Brain pericyte (primary cell): ENCODE measurements at places on chromosomes 7 and 10.

DNA sequence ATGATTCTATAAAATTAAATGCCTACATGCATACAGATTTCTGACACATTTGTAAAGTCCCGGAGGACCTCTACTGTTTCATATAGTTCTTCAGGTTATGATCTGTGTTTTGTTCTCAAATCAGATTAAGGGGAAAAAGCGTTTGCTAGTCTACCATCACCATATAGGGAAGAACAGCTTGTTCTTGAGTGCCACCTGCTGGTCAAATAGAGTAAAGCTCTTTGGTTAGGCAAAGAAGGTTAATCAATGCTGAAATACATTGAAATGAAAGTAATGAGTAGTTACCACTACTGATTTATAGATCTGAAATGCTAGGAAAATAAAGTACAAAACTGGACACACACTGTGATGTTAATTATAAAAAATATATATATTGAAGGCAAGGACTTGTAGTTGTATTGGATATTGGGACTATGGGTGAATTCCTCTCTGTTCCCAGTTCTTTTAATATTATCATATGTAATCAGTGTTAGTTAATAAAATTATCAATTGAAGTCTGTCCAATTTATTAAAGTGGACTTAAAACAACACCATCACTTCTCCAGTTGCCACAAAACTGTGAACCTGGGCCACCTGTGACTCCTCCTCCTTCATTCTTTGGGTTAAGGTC lies 72.6 kb upstream of the PDLIM1 start:
- no peak for DNase-seq

DNA sequence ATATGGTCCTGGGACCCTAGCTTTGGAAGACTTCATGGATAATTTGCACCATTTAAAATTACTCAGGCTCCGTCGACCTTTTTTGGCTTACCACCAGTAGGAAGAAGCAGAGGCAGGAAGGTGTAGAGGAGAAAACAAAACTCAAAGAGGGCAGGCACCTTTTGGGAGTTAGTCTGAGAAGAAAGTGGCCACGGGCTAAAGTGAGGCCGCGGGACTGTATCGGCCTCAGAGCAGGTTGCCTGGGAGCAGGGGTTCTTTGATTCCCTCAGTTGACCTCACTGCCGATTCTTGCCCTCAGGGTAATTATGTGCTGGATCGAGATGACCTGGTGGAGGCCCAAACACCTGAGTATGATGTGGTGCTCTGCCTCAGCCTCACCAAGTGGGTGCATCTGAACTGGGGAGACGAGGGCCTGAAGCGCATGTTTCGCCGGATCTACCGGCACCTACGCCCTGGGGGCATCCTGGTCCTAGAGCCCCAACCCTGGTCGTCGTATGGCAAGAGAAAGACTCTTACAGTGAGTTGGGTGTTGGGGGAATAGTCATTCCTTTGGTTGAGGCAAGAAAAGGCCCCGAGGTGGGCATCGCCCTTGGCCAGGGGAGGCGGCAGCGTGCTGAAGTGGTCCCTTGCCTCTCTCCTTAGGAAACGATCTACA lies 3.1 kb downstream of the MEPCE start:
- DNase-seq: no peak

DNA sequence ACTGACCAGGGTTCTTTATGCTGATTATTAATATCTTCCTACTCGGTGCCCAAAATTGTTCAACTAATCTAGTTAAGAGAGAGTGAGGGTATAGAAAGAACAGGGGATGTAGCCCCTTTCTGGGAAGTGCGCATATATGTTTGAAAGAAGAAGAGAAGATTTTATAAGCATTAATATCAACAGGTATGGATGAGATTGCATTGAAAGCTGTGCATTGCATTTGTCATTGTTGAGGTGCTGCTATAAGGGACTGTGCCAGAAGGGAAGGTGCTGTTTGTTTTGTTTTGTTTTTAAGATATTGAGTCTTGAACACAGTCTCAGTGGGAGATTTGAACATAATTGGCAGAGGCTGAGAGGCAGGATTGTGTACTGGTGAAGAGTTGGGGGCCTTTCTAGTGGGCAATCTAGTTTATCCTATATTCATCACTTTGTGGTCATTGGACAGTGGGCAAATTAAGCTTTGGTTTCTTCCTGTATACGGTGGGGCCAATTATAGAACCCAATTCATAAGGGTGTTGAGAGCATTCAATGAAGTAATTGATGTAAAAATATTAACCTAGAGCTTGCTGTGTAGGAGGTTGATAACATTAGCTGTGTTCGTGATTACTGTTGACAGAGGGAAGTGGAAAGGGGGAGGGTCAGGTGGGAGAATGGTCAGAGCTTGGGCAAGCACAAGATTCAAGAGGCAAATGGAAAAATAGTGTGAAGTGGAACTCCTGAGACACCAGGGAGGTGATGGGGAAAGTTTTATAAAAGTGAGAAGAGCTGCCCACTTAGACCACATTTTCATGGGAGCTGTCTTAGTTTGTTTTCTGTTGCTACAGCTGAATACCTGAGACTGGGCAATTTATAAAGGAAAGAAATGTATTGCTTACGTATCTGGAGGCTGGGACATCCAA lies 19.9 kb upstream of the PCGF5 start:
- no peak for DNase-seq

DNA sequence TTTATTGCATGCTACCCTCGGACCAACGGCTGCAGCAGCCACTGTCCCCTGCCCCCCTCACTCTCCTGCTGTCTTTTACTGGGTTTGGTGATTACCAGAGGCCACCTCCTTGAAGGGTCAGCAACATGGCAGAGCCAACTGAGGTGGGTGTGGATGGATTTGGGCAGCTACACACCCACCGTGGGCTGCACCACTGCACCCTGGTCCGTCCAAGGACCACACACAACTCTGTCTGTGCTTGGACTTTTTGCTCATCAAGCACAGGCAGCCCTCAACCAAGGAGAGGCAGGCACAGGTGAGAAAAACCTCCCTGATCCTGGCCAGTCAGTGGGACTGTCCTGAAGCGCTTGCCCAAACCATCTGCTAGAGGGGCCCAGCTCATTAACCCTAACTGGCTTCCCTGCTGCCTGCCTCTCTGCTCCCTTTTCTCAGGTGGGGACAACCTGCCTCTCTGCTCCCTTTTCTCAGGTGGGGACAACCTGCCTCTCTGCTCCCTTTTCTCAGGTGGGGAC lies 239.5 kb upstream of the PITRM1 start:
- no peak for DNase-seq

GRCh38 chr10:118290471-118290995 lies 51.6 kb downstream of the FAM204A start:
- DNase-seq: no peak

GRCh38 chr7:157482025-157482424 lies 145.2 kb downstream of the DNAJB6 start:
- DNase-seq: no peak

DNA sequence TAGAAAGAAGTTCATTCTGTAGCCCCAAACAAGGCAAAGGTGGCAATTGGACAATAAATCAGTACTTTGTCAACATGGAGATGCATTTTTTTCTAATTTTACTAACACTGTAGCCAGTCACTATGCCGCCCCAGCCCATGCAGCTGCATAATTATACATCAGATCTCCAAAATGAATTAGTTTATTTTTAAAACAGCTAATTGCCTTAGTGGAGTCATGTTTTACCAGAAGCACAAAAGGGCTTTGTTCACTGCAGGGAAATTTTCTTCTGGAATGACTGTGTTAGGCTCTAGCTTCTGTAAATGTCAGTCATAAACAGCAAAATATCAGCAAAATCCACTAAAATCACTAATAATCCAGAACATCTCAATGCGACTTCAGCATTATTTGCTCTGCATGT lies 20.1 kb upstream of the HDAC9 start:
- DNase-seq: no peak

- DNase-seq: no peak
Measured at GRCh38 chr7:35498416-35498815, 196.5 kb downstream of the HERPUD2 start.

DNA sequence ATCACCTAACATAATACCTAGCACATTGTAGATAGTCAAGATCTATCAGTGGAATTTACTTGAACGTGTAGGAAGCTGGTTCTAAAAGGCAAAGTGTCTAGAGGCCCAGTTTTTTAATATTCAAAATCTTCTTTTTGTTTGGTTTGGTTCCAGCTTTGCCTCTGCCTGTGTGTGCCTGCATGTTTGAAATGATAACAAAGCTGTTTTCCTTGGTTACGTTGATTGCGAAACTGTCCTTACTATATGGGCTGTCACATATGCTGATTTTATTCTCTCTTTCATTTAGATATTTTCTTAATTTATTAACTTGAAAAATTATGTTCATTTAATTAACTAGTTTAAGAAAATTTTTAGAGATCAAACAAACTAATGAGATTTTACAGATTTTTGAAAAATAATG lies 237.3 kb downstream of the SEMA3A start:
- no peak for DNase-seq

DNA sequence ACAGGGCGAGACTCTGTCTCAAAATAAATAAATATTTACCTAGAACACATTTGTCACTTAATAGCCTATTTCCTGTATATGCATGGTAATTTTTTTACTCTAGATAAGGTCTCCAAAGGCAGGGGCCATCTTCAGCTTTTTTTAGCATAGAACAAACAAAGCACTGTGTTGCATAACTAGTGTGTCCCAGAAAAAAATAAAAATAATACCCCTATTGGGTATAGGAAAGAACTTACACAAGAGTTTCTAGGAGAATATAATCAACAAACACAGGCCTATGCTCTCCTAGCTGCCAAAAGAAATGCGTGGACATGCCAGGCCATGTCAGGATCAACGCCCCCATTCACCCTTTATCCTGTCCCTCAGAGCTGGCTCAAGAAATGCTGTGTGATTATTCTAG lies 103.6 kb downstream of the PARD3 start:
- DNase-seq: no peak

GRCh38 chr10:23442936-23443335 lies 4.1 kb downstream of the OTUD1 start:
- DNase-seq: no peak

GRCh38 chr10:94459385-94459784 lies 57.0 kb downstream of the TBC1D12 start:
- no peak for DNase-seq

- no peak for DNase-seq
Measured at GRCh38 chr7:51308696-51309095, 7.9 kb downstream of the COBL start.

DNA sequence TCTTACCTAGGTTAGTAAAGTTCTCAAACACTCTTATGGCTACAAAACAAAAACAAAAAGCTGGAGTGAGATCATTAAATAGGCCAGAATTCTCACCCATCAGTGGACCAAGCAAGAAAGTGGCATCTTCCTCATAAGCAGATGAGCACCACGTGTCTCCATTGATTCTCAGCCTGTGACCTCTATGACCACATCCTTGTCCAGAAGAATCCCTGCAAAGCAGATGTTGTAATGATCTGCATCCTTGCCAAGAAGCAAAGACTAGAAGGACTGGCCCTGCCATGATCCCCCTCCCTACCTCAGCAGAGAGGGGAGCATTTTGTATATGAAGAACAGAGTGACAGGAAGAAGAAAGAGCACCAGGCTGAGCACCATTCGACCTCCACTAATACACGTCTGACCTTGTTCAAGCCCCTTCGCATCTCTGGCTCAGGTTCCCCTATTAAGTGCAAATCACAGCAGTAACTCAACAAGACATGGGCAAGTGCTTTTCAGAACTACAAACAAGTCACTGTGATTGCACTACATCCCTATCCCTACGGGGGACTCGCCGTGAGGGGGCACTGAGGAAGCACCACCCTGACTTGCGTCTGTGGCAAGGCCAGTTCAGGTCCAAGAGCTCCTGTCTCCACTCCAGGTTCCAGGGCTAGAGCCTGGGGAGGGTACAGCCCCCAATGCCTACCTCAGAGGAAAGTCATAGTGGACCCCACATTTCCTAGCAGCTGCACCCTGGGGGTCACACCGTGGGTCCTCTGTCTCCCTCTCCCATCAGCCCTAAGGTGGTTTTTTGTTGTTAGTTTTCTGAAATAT lies 22.2 kb upstream of the RASSF4 start:
- DNase-seq: no peak

DNA sequence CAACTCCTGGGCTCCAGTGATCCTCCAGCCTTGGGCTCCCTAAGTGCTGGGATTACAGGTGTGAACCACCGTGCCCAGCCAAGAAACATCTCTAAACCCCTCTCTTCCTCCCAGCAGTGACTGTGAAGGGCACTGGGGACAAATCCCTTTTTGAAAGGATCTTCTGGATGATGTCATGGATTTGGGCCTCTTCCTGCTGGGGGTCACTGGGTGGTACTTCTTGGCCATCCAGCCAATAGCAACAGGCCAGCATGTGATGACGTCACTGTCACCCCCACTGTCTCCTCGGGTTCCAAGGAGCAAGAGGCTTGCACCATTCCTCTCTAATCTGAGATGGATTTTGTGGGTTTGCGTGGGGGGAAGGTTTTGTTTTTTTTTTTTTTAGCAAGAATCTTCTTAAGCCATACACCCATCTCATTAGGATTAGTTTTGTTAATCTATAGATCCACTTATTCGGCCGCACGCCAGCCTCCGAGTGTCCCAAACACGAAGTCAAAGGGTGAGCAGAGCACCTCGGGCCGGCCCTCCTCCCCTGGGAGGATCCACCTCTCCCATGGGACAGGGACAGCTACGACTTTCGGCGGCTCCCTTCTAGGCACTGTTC lies 29.4 kb upstream of the TNRC18 start:
- DNase-seq: no peak

GRCh38 chr7:28107960-28108359 lies 72.6 kb downstream of the JAZF1 start:
- DNase-seq: no peak

GRCh38 chr7:64667311-64667710 lies 1.4 kb downstream of the ZNF107 start:
- DNase-seq: no peak

- no peak for DNase-seq
Measured at GRCh38 chr7:21969822-21970221, 24.1 kb upstream of the CDCA7L start.

- DNase-seq: no peak
Measured at GRCh38 chr10:92999191-92999590, 61.4 kb upstream of the CYP26C1 start.

- DNase-seq: no peak
Measured at GRCh38 chr10:33055625-33056024, 97.6 kb upstream of the ITGB1 start.

DNA sequence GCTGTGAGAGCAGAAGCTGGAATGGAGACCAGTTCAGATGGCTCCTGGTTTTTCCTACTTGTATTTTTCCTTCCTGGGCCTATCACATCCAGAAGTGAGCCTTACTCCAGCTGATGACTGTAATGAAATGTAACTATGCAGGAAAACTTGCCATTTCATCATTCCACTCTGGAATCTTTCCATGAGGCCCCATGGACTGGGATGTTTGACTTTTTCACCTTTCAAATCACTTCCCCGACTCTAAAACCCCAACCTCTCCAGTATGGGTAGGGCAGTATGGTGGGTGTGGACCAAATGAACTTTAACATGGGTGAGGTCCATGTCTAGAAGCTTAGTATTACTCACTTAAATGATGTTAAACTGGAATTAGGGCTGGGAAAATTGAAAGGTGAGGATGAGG lies 40.3 kb upstream of the DLD start:
- no peak for DNase-seq

GRCh38 chr10:62153191-62153590 lies 115.5 kb downstream of the RTKN2 start:
- no peak for DNase-seq

- no peak for DNase-seq
Measured at GRCh38 chr7:36898186-36898585, 173.9 kb upstream of the AOAH start.

GRCh38 chr10:45491061-45491460 lies 117.0 kb downstream of the ALOX5 start:
- no peak for DNase-seq

GRCh38 chr7:29619848-29620555 lies 56.4 kb downstream of the PRR15 start:
- no peak for DNase-seq
